C1 segment of cervical spinal cord (tissue), 14 donors: ENCODE measurements at places on chromosomes 16 and 17.

GRCh38 chr16:68046106-68046505 lies 23.0 kb downstream of the DUS2 start:
- DNase-seq, result no peak

DNA sequence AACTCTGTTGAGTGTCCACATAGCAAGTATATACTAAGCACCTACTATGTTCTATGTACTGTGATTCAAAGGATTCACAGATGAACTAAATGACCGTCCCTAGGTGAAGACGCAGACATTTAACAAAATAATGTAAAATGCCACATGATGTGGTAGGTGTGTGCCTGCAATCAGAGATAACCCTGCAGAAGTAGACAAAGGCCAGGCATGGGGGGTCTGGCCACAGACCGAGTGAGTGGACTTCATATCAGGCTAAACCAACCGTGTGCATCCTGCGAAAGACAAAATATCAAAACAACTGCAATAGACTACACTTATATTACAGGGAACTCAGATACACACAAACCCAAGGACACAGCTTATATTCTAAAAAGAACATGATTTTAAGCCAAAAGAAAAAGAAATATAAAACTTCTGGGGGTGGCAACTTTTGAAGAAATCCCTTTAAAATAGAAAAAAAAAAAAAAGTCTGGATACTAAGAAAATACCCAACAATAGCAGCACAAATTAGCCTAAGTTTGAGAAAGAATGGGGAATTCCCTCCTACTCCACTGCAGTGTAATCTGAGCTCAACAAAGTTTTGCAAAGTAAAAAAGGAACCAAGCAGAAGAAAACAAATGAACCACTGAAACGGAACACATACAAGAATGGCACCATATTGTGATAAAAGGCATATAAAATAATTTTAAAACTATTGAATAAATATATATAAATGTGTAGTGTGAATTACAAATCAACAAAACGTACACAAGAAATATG lies 12.3 kb downstream of the HSDL1 start:
- DNase-seq, result no peak

GRCh38 chr16:70749006-70749678 lies 51.8 kb downstream of the VAC14 start:
- no peak for DNase-seq

DNA sequence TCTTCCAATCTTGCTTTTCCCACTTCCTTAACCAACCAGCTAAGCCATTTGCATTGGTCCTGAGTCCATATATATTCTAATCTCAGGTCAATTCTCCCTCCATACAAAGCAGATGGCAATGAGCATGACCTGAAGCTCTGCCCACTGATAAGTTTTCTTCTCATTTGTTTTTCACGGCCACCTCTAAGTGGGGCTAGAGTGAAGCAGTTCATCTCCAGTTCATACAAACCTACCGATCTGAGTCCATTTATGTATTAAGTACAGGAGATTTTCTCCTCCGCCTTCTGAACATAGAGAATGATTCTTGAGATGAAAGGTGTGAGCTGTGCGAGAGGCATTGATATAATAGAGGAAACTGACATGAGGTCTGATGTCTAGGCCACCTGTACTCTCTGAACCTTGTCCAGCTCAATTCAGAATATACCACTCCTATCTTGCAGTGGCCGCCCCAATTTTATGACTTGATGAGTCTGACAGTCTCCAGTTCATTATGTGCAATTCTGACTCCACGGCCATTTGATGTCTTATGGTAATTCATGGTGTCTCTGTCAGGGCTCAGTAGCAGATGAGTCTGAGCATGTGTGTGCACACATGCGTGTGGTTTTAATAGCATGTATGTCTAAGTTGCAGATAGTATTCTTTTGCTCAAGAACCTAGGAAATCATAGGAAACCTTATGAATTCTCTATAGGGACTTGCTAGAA lies 329.8 kb downstream of the PMP22 start:
- no peak for DNase-seq

DNA sequence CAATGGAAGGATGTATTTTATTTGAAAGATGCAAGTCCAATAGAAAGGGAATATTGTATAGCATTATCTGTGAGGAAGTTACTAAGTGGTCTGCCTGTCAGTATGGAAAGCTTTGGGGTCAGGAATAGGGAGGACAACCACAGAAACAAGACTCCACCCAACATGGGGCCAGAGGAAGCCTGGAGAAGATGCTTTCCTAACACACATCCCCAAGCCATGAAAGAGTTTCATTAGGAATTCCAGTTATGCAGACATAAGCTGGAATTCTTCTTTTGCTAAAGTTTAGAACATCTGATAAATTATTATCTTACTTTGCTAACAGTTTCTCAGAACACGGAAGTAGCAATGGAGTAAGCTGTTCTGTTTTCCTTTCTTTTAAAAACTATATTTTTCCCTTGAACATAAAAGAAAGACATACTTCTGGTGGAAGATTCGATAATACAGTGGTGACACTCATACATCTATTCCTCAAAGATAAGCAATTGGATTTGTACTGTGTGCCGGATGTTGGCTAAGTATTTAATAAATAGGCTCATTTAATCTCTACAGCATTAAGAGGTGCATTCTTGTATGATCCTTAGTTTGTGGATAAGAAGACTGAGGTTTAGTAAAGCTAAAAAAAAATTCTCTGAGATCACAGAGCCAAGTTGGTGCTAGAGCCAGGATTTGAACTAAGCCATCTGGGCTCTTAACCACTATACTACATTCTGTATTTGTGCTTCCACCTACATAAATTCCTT lies 51.0 kb upstream of the GAS7 start:
- DNase-seq, result no peak

DNA sequence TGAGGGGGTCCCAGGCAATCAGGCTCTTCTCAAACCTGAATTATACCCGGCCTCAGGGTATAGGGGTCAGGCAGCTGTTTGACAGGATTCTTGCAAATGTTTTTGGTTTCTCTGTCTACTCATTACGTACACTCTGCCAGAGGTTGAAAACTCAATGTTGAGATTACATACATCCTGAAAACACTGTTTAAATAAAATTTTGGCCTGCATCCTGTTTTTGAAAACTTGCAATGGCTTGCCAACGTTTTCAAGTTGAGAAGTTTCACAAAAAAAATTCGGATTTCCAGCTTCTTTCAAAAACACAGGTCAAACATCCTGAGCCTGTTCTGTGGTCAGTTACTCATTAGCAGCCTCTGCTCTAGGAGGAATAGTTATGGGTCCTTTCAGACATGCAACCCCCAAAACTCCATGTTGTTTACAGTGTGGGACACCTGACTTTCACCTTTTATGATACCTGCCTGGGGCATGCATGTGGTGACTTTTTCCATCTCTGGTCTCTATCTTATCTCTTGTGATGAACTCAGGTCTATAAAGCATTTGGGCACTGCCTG lies 577.8 kb downstream of the WWOX start:
- no peak for DNase-seq

- no peak for DNase-seq
Measured at GRCh38 chr17:46773676-46774075, 44.8 kb downstream of the WNT3 start.

- no peak for DNase-seq
Measured at GRCh38 chr16:9567666-9568065, 476.2 kb downstream of the HAPSTR1 start.

DNA sequence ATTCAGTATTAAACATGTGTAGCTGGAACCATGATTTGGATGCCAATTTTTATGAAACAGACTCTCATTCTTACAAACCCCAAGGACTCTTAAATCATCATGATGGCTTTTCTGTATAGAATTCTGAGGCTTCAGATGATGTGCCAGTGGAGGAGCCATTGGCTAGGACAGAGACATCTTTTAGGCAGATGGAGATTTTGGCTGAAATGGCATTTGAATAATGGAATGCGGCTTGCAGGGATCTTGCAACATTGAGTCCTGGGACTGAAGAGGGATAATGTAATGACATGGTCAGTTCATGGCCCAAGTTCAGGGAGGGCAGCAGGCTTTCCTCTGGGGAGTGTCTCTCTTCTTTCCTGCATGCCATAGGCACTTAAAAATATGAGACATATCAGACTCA lies 172.4 kb downstream of the ABCA8 start:
- no peak for DNase-seq

GRCh38 chr16:68290450-68290849 lies 20.3 kb downstream of the SLC7A6OS start:
- DNase-seq, result no peak

GRCh38 chr16:29777576-29778350 lies at the start of gene ZG16:
ZG16 (plus strand) TSS chr16:29778256; CDS start chr16:29779267, 1,011 bp downstream.
- no peak for DNase-seq

DNA sequence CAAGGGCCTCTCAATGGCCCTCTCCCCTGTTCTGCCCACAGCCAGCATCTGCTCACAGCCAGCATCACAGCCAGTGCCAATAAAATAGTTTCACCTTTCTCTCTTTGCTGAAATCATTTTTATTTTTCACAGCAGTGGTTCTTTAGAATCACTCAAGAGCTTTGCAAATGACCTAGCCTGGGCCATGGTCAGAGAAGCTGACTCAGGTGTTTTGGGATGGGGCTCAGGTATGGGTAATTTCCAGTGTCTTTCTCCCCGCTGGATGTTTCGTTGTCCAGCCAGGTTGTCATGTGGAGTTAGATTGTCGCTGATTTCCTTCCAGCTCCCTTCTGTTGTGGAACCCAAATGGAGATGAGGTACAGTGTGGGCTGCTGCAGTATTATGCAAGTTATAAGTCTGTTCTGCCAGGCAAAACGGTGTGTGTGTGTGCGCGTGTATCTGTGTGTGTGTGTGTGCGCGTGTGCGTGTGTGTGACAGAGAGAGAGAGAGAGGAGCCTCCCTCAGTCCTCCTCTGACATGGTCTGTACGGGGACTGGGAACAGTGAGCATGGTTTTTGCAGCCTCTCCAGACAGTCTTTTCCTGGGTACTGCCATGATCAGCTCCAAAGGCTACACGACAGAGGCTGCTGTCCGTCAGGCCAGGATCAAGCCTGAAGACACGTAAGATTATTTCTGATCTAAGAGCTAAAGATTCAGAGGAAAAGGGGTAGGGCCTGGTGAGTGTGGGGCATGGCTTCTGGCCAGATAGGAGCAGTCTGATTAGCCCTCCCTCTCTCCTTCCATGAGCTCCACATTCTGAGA lies 1.4 kb upstream of the PMP22 start:
- DNase-seq, result no peak

DNA sequence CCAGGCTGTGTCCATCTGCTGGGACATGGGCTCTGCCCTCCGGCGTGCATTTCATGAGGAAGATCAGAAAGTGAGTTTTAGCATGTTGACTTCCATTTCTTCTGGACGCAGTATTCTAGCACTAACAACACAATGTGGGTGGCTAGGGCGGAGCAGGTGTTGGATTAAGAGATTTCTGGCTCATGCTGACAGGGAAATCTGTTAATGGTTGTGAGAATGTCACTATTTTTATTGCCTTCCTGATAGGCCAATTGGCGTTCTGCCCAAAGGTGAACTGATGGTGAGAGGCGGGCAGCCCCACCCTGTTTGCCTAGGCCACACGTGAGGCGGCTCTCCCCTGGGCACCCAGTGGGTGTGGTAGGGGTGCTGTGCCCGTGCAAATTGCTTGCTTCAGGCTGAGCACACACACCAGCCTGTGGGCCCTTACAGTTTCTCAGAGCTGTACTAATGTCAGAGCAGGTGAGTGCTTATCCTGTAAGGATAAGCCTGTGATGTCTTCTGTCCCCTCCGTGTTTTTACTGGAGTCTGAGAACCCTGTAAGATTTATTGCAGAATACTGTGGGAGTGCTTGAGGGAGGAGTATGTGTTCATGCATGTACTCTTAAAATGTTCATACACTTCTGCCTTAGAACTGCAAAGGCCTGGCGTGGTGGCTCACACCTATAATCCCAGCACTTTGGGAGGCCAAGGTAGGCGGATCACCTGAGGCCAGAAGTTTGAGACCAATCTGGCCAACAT lies 30.9 kb downstream of the PGS1 start:
- DNase-seq, result peak; percentile 50

- no peak for DNase-seq
Measured at GRCh38 chr17:36614933-36615332, 13.6 kb downstream of the MRM1 start.

GRCh38 chr16:85868495-85868894 lies 30.5 kb upstream of the IRF8 start:
- DNase-seq, result no peak

- DNase-seq, result peak; percentile 45
Measured at GRCh38 chr17:16215965-16216316, 607 bp upstream of the NCOR1 start.

GRCh38 chr16:8854298-8854948 lies 14.4 kb downstream of the CARHSP1 start:
- no peak for DNase-seq

- DNase-seq, result no peak
Measured at GRCh38 chr17:65054602-65055001, 1.9 kb downstream of the GNA13 start.

GRCh38 chr16:12268606-12269005 lies 292.1 kb downstream of the SNX29 start:
- DNase-seq, result no peak

GRCh38 chr16:79505344-79505743 lies 95.2 kb downstream of the MAF start:
- no peak for DNase-seq

DNA sequence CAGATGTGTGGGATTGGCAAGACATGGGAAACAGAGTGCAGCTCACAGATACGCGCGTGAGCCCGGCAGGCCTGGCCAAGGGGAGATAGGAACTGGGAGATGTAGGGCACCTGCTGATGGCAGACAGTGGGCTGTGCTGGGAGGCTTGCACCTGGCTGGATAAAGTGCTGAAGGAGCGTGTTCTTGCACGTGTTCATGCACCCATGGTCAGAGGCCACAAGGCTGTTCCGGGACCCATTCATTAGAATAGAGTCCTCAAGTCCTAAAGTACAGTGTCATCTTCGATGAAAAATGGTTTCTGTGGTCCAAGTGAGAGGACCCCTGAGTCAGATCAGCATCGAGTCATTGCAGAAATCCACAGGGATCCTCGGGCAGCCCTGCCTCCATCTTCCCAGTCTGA lies 236.4 kb downstream of the CCDC182 start:
- DNase-seq, result no peak

DNA sequence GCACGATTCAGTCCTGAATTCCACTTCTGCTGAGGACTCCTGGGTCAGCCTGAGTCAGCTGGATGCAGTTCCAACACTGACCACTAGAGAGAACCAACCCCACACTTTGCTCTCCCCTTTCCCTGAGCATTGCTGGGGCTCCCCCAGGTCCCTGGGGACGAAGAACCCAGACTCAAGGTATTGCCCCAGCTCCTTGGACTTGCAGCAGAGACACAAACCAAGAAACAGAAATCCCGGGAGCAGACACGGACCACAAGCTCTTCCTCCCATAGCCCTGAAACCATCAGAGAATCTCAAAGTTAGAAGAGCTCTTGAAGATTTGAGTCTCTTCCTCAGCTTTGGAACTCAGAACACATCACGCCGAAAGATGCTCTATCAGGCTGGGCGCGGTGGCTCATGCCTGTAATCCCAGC lies 678 bp upstream of the GH1 start:
- peak; percentile 2 for DNase-seq

- DNase-seq, result no peak
Measured at GRCh38 chr16:52257534-52257933, 289.4 kb downstream of the TOX3 start.

DNA sequence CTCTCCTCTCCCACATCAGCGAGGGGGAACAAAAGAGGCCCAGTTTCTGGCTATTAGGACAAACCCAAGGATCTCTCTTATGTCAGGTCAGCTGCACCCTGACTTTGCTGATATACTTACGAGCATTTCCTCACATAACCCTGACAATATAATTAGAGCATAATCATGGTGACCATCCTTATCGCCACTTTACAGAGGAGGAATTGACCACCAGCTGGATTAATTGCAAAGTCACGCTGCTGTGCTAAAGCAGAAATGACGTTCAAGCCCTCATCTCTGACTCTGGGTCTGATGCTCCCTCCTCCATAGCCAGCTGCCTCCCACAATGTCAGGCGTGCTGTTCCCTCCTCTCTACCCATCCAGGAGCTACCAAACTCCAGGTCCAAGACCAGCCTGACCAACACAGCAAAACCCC lies 42.6 kb downstream of the TRARG1 start:
- DNase-seq, result no peak
